ENCODE measurements at places on chromosomes 7 and 10.

DNA sequence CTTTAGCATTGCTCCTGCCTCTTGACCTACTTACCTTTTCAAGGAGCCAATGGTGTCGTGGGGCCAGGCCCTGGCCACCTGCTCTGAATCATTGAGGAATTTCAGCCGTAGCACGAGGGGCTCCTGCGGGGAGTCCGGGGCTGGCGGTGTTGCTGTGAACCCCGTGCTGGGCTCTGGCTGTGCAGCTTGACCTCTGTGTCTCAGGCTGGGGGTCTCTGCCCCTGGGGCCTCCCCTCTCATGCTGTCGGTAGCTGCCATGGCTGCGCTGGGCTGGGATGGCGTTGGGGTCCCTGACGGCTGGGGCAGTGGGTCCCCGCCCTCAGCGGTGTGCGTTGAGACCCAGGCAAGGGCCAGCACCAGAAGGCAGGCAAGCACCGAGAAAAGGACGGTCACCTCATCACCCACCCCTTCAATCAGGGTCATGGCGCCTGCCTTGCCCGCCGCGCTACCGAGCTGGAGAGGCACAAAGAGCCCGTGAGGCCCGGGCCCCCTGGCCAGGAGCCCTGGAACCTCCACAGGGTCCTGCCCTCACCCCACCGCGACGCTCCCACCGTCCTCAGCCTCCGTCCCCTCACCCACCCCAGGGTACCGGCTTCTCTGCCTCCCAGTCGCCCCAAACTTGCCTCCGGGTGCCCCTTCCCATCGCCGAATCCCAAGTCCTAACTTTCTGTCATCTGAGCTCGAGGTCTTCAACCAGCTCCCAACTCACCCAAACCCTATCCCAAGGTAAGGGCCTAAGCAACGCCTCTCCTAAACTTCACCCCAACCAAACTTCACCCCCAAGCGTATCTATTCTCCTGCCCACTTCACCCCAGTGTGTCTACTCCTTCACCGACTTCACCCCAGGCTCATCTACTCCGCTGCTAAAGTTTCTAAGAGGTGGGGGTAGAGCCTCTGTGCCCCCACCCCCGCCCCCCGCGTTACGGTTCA lies 887 bp downstream of the TMUB1 start:
- no peak for DNase-seq

GRCh38 chr10:45672181-45673073 lies at the start of gene ZFAND4:
Gene ZFAND4 (minus strand): TSS chr10:45672772. CDS start chr10:45663725, 9,047 bp downstream.
- peak; percentile 52 for DNase-seq

GRCh38 chr7:134613623-134614347 lies 32.9 kb upstream of the BPGM start:
- DNase-seq: no peak

GRCh38 chr10:43885842-43886241 lies 237.2 kb upstream of the ZNF32 start:
- no peak for DNase-seq

- DNase-seq: no peak
Observed at GRCh38 chr7:77684030-77684429, 12.2 kb upstream of the RSBN1L start.

GRCh38 chr7:87413951-87414793 lies 61.3 kb downstream of the ABCB4 start:
- no peak for DNase-seq

DNA sequence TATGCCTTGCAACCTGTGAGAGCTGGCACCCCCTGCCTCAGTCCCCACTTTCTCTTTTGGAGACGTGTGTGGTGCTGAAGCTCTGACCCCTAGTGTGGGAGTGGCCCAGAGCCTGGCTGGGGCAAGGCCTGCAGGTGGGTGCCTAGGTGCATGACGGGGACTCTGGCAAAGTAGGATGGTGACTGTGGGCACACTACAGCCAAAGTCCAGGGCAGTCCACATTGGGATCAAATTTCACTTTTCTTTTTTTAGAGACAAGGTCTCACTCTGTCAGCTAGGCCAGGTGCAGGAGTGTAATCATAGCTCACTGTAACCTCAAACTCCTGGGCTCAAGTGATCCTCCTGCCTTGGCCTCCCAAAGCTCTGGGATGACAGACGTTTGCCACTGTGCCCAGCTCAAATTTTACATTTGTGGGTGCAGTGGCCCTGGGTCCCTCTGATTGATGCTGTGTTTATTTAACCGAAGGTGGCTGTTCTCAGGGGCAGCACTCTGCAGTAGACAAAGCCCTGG lies 52.3 kb downstream of the NEURL1 start:
- DNase-seq: no peak

- no peak for DNase-seq
Observed at GRCh38 chr10:44725404-44725803, 185.7 kb upstream of the TMEM72 start.

- no peak for DNase-seq
Observed at GRCh38 chr10:132946806-132947546, 4.6 kb upstream of the CFAP46 start.

DNA sequence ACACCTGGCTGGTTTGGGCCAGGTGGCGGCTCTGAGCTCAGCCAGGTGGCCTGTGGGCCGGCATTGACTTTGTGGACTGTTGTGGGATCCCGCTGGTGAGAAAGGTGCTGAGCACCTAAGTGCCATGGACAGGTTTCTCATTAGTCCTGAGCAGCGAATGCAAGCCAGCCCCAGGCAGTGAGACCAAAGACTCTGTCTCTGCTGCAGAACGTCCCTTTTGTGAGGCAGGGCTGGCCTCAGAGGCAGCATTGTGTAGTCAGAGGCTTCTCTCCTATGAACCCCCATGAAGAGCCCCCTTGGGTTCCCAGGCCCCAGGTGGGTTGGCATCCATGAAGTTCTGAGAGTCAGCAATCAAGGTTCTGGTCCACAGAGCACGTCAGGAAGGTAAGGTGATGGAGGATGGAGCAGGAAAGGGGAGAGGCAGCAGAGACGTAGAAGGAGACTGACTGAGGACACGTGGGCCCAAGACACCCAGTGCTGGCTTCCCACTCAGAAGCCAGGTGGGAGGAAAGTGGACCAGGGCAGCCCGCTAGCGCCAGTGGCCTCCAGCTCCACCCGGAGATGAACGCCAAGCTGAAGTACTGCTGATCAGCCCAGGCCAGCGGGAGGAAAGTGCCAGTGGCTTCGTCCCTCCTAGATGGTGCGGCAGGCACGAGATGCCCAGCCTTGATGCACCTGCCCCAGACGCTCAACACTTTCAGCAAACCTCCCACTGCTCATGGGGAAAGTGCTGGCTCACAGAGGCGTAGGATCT lies 19.2 kb upstream of the PTPRN2 start:
- no peak for DNase-seq

DNA sequence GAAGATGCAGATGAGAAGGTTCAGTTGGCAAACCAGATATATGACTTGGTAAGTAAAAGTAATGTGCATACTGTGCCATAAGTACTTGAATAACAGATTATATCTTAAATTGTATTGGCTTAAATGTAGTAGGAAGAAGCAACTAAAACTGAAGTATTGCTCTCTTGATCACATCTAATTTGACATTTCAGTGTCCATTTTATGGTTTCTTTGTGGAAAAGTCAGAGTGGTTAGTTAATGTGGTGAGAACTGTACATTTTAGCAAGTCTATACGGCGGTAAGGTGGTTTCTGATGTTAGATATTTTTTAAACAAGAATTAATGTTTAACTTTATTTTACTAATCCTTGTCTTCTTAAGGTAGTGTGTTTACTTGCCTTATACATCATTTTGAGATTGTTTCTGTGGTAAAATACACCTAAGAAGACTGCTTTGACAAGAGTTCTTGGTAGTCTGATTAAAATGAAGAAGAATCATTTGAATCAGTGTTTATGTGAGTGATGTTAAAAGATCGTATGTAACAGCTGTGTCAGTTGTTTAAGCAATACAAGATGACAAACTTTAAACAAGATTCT lies 5.1 kb downstream of the ING3 start:
- DNase-seq: no peak

DNA sequence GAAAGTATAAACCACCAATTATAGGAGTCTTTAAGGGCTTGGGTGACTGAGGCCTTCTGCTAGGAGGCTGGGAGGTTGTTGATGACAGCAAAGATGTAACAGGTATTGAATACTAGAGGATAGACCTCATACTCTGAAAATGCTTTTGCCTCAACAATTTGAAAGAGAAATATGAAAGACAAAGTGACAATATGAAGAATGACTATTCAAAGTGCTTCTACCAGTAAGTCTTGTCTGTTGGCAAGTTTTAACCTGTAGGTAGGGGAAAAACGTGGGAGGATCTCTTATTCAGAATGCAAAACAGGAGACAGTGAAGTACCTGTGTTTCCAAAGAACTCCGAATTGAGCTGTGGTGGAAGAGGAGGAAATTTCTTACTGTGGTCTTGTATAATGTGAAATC lies 38.2 kb downstream of the GBF1 start:
- no peak for DNase-seq

DNA sequence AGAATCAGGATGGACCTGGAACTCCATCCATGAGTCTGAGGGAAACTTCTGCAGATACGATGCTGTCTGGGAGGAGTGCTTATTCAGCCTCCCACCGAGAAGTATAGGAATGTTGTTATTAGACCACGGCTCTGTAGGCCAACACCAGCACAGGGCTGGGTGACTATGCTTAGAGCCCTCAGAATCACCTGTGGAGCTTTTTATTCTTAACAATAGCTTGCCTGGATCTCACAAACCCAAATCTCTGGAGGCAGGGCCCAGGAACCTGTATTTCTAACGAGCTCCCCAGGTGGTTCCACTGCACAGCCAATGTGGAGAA lies 55.6 kb upstream of the ARID5B start:
- DNase-seq: no peak

DNA sequence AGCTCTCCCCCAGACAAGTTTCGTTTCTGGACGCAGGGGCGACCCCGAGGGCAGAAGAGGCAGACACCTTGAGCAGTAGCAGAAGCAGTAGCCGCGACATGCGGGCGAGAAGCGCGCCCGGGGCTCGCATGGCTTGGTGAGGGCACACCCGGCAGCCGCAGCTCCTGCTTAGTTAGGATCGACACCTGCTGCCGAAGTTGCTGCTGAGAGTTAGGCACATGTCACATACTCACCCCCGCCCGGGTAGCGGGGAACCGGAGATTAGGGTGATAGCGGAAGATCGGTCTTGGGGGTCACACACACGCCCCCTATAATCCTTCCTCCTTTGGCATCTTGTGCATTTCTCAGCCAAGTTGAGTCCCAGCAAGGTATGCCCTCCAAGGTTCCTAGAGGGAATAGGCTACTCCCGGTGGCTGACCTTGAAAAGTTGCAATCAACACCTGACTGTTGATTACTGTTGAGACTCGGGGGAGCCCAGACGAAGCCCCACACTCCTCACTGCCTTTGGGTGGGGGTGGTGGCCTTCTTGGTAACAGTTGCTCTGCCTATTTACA lies 668 bp downstream of the GPR37 start:
- DNase-seq: no peak

- DNase-seq: no peak
Observed at GRCh38 chr7:102093599-102094315, 192.9 kb upstream of the SH2B2 start.

DNA sequence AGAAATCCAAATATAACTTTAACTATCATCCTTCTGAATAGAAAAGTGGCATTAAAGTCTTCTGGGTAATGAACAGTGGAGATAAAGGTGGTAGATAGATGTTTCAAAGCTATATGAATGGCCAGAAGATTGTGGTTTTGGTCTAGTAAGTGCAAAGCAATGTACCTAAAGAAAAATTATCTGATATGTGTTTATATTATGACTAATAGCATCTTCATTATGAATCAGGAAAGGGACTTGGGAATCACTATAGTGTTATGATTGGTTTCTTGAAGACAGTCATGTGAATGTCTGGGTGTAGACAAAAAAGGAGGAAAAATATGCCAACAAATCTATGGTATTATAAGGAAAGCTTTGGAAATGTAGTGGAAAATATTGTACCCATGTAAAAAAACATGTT lies 3.0 kb downstream of the ZNF518A start:
- DNase-seq: no peak

DNA sequence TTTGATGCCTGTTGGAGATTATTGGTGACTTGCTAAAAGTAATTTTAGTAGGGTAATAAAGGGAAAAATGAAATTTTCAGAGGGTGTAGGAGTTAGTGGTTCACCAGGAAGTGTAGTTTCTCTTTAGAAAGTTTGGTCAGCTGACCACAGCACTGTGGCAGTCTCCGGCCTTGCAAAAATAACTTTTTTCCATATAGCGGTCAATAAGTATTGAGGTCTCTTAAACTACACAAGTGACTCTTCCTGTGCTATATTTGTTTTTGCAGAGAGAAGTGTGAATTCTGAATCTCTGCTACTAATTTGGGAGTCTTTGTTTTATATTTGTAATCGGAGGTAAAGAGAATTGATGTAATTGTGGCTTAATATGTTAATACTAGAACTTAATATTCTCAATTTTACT lies 24.3 kb downstream of the PTPN12 start:
- DNase-seq: no peak
